ENCODE measurements at places on chromosomes 7 and 10. TPM values are rescaled to one million over a fixed set of nuclear protein-coding genes. Genes with fewer than 3 reads are reported as not detected.

Gene CFAP58
- total RNA-seq = 0.28 TPM

Gene CYP2C18
- total RNA-seq = not detected

- H3K36me3 ChIP-seq = no peaks in the 10 kb centered on the region
- H3K27ac ChIP-seq = no peak overlapping the region
- DNase-seq = no peak
- H3K4me1 ChIP-seq = no peaks in the 10 kb centered on the region
- H3K27me3 ChIP-seq = no peaks in the 10 kb centered on the region
- no peak overlapping the region for H3K4me3 ChIP-seq
Measured at GRCh38 chr7:10429031-10429430, 544.6 kb upstream of the PHF14 start.

Gene STAG3
- total RNA-seq = 1.9 TPM

GRCh38 chr10:381805-382204 is 246.6 kb downstream of the ZMYND11 start:
- H3K4me1 ChIP-seq = no peaks in the 10 kb centered on the region
- peaks cover 23% of the 10 kb centered on the region for H3K36me3 ChIP-seq
- H3K4me3 ChIP-seq = no peak overlapping the region
- no peak overlapping the region for H3K27ac ChIP-seq
- H3K27me3 ChIP-seq = peaks cover 7% of the 10 kb centered on the region
- DNase-seq = no peak

- H3K27me3 ChIP-seq = peaks cover 2% of the 10 kb centered on the region
- DNase-seq = no peak
- peaks cover 7% of the 10 kb centered on the region for H3K4me1 ChIP-seq
- no peak overlapping the region for H3K27ac ChIP-seq
- H3K4me3 ChIP-seq = no peak overlapping the region
Measured at GRCh38 chr10:29229258-29229705, 59.6 kb upstream of the LYZL1 start.

GRCh38 chr7:31776616-31777015 is 89.6 kb downstream of the PPP1R17 start:
- no peaks in the 10 kb centered on the region for H3K36me3 ChIP-seq
- H3K27me3 ChIP-seq = peaks cover 7% of the 10 kb centered on the region
- H3K4me1 ChIP-seq = peaks cover 18% of the 10 kb centered on the region
- H3K4me3 ChIP-seq = no peak overlapping the region

GRCh38 chr10:62348029-62348428 is 26.1 kb upstream of the ZNF365 start:
- no peak overlapping the region for H3K4me3 ChIP-seq
- H3K27ac ChIP-seq = no peak overlapping the region
- no peak for DNase-seq
- H3K4me1 ChIP-seq = no peaks in the 10 kb centered on the region
- H3K36me3 ChIP-seq = peaks cover 5% of the 10 kb centered on the region

DNA sequence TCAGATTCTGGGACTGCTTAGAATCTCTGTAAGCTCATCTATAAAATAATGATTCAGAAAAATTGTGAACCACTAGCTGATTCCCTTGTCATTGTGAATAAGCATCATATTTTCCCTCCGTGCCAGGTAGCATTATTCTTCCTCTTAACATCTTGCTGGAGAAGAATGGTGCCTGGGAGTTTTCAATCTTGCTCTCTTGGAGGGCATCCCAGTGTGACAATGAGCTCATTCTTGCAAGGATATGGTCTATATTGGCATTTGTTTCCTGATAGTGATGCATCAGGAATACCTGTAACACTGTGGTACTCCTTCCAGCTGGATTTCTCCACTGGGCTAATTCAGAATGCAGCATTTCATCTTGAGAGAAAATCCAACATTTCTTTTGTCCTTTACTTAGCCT is 126.4 kb upstream of the ITGB1 start:
- H3K27me3 ChIP-seq = peaks cover 2% of the 10 kb centered on the region
- no peak overlapping the region for H3K27ac ChIP-seq
- H3K4me1 ChIP-seq = no peaks in the 10 kb centered on the region
- H3K36me3 ChIP-seq = no peaks in the 10 kb centered on the region
- DNase-seq = no peak

DNA sequence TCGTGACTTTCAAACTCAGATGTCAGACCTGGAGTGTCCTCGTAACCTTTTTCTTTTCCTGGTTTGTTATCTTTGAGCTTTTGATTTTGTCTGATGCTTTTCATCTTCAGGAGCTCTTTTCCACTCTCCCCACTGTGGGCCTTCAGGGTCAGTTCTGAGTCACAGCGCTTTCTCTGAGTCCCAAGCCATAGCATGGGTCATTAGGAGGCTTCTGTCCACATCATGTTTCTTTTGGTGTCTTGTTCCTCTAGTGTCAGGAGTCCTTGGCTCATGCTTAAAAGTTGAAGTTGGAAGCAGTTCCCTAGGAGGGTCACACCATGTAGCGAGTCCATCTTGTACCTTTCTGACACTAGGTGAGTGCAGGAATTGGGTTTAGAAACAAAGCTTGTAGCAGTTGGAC is 40.3 kb downstream of the DAGLB start:
- H3K4me3 ChIP-seq = no peak overlapping the region
- H3K36me3 ChIP-seq = peaks cover 55% of the 10 kb centered on the region
- peak overlapping the region; percentile 0 for H3K27ac ChIP-seq
- H3K27me3 ChIP-seq = peaks cover 11% of the 10 kb centered on the region

DNA sequence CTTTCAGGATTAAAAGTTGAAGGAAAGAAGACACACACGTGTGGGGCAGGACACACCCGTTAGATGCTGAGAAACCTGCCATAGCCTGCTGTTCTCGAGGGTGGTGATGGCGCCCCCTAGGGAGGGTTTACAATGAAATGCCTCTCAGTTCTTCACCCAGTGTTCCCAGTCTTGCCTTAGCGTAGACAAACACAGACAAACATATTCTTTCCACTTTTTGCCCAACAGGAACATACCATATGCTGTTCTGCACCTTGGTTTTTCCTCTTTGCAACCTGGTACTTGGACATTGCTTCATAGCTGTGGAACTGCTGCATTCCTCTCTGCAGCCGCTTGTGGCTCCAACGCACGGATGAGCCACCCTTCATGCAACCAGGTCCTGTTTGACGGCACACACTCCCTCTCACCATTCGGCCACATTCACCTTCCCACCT is 23.3 kb upstream of the HSPA12A start:
- peak overlapping the region; percentile 44 for H3K4me3 ChIP-seq
- H3K27ac ChIP-seq = no peak overlapping the region
- no peak for DNase-seq
- H3K36me3 ChIP-seq = no peaks in the 10 kb centered on the region
- peaks cover 3% of the 10 kb centered on the region for H3K27me3 ChIP-seq
- H3K4me1 ChIP-seq = peaks cover 7% of the 10 kb centered on the region

- H3K4me1 ChIP-seq = peaks cover 10% of the 10 kb centered on the region
- no peaks in the 10 kb centered on the region for H3K27me3 ChIP-seq
- no peak overlapping the region for H3K27ac ChIP-seq
- no peaks in the 10 kb centered on the region for H3K36me3 ChIP-seq
Measured at GRCh38 chr10:28246023-28246422, 56.8 kb downstream of the MPP7 start.

DNA sequence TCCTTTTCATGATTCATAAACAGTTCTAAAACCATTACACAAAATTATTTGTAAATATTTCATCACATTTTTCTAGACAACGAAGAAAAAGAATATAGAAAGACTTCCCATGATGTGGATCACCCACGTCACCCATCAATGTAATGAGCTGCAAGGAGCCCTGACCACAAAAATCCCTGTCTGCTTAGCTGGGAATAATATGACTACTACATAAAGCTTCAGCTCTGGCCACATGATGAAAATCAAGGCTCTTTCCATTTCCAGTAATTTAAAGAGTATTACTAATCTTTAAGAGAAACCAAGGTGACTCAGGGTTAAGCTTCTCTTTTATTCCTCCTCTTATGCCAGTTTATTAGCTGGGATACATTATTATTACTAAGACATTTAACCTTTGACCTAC is 180.8 kb upstream of the CACNA2D1 start:
- no peaks in the 10 kb centered on the region for H3K4me1 ChIP-seq
- H3K4me3 ChIP-seq = no peak overlapping the region
- no peak overlapping the region for H3K27ac ChIP-seq
- no peak for DNase-seq

GRCh38 chr7:137628216-137628615 is 218.6 kb downstream of the DGKI start:
- H3K4me1 ChIP-seq = no peaks in the 10 kb centered on the region
- no peaks in the 10 kb centered on the region for H3K27me3 ChIP-seq
- no peaks in the 10 kb centered on the region for H3K36me3 ChIP-seq
